ENCODE measurements at places on chromosomes 3 and 15.

DNA sequence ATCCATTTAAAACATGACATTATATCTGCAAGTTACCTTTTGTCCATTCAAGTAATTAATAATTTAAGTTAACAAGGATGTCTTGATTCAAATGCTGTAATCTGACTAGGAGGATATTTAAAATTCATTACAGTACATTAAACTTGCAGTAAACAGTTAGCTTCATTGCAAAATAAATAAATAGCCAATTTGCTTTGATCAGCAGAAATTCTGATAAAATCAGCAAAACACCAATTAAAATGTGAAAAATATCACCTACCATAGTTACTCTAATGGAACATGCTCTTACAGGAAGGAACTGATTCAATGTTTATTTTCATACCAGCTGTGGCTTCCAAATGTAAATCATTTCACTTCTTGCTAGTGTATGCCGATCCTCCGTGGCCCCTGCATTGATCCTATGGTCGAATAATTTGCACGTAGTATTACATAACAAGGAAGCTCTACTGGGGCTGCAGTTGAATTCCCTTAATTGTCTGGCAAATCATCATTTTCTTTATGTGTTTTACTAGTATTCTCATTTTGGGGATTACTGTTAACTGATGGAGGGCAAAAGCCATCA lies 150.7 kb downstream of the FOXB1 start:
- no peak for DNase-seq

- peak; percentile 32 for DNase-seq
Measured at GRCh38 chr3:141275032-141275422, 43.4 kb downstream of the PXYLP1 start.

GRCh38 chr3:191282251-191283185 lies 46.7 kb upstream of the CCDC50 start:
- DNase-seq, result no peak

DNA sequence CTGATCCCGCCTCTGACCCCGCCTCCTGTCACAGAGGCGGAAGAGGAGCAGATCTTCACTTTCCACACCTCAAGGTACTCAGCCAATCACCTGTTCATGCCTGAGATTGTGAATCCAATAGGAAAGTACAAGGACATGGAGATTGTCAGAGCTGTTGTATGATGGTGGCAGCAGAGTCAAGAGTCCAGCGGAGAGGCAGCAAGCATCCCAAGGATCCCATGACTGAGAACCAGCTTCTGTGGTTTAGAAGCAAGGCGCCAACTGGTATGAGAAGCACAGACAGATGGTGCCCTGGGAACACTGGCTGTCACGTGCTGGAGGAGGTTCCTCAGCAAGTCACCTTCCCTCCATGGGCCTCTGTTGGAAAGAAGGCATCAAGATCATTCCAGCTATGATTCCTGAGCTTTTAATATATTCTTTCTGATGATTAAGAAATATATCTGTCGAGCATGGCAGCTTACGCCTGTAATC lies 93.9 kb downstream of the CPN2 start:
- no peak for DNase-seq

DNA sequence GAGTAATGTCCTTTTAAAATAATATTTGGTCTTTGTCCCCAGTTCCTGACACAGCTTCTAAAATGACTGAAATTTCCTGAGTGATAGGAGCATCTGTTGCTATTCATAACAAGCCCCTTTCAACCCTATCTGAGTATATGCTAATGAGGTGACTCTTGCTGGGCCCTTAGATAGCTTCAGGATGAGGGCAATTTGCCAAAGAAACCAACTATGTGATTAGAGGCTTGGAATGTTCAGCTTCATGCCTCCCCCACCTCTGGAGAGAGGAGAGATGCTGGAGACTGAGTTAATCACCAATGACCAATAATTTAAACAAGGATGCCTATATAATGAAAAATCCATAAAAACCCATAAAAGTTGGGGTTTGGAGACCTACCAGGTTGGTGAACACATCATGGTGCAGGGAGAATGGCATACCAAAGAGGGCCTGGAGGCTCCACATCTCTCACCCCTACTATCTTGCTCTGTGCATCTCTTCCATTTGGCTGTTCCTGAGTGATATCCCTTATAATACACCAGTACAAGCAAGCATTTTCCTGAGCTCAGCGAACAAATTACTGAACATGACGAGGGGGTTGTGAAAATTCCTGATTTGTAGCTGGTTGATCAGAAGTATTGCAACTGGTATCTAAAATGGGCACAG lies 189.2 kb downstream of the ECT2 start:
- DNase-seq, result no peak

GRCh38 chr3:51434746-51435327 lies 43.8 kb downstream of the RBM15B start:
- peak; percentile 32 for DNase-seq

DNA sequence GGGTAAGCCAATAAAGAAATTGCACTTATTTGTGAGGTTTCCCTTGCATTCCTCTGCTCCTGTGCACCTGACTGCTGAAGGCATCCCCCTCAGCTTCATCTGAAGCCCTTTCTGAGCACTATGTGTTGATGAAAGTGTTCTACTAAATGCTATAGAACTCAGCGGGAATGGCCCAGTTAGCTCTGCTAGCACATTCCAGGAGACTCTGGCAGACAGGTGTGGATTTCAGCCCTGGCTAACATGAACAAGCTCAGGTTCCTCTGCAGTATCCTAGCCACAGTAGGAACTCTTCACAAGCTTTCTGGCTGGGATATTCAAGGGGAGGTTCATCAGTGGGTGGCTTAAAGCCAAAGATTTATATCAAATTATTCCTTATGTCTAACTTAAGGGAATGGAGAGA lies 265.5 kb downstream of the RORA start:
- DNase-seq, result no peak

DNA sequence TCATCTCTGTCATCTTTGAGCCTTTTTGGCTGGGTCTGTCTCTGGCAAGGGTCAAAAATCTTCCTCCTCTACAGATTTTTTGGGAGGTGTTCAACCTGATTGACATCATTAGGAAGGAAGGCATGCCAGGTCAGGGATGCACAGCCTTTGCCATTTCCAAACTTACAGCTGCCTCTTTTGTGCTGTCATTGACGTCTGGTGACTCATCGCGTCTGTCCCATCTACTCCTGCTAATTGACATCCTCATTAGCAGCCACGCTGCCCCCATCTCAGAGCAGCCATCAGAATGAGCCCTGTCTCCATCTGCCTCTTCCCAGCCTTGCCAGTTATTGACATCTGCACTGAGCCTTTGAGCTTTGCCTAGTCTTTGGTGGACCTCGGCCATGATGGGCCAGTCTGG lies 53.0 kb downstream of the PDIA5 start:
- DNase-seq, result no peak

Data from stimulated activated CD4-positive, alpha-beta T cell treated with anti-CD3 and anti-CD28 coated beads, Interleukin-1b, Interleukin-23, amount 100 ng/mL, for 48 hours (primary cell).